ENCODE measurements at places on chromosomes 3 and 15.

DNA sequence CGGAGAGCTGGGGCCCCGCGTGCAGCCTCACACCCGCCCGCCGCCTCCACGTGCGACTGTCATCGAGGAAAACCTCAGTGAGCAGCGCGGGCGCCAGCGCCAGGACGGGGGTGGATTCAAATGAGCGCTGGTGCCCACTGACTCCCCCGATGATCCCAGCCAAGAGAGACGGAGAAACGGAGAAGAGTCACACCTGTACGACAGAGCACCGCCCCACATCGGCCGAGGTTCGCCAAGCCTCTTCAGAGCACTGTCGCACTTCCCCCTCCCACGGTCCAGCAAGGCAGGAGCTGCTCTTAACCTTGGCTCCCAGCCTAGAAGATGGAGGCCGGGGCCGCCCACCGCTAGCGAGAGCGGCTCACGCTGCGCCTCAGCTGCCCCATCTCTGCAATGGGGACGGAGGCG lies 130.9 kb upstream of the IQSEC1 start:
- no peak for DNase-seq

DNA sequence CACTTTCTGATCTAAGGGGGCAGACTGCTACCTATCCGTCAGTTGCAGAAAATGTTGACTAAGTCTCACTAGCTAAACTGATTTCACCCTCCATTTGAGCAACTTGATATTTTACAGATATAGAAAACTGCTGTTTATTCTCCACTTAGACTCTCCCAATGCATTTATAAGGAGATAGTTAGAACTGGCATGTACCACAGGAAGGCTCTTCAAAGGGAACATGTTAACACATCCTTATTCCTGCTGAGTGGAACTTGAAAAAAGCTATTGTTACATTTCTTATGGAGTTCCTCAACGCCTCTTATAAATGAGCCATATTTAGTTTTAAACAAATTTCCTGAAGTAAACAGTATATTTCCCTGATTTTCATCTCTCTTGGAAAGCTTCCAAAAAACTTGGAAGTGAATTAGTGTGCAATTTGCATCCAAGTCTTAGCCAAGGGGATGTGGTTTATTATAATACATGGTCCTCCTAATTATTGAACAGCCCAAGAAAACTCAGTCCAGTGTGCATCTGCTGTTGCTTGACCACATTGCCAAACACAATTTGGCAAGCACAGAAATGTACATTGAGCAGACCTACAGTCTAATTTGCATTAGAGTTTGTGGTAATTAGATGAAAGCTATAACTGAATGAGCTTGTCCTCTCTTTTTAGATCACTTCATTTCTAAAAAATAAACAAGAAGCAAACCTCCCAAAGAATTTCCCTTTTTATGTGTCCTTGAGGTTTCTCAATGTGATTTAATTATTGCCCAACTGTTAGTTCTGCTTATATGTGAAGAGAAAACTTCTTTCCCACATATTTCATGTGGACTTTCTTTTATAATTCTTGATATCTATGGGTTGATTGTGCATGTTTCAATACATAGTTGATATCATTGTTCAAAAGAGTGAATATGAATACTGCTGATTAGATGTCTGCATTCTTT lies 72.6 kb upstream of the DPH6 start:
- no peak for DNase-seq

- DNase-seq = no peak
These were observed 373.1 kb downstream of the FOXP1 start for GRCh38 chr3:71210257-71211007.

DNA sequence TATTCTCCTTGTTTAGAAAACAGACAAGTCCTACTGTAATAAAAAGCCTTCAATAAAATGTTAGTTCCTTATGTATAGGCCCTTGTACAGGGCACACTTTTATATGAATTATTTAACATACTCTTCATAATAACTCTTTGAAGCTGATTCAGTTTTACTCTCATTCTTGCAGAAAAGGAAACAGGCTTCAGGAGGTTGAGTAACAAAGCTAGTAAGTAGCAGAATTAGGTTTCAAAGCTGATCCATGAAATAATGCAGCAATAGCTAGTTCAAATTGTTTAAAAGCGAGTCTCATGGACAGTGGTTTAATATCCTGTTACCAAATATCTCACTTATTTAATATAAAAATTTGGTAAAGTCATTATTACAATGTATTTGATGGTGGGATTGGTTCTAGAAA lies 25.0 kb downstream of the TCF12 start:
- no peak for DNase-seq

DNA sequence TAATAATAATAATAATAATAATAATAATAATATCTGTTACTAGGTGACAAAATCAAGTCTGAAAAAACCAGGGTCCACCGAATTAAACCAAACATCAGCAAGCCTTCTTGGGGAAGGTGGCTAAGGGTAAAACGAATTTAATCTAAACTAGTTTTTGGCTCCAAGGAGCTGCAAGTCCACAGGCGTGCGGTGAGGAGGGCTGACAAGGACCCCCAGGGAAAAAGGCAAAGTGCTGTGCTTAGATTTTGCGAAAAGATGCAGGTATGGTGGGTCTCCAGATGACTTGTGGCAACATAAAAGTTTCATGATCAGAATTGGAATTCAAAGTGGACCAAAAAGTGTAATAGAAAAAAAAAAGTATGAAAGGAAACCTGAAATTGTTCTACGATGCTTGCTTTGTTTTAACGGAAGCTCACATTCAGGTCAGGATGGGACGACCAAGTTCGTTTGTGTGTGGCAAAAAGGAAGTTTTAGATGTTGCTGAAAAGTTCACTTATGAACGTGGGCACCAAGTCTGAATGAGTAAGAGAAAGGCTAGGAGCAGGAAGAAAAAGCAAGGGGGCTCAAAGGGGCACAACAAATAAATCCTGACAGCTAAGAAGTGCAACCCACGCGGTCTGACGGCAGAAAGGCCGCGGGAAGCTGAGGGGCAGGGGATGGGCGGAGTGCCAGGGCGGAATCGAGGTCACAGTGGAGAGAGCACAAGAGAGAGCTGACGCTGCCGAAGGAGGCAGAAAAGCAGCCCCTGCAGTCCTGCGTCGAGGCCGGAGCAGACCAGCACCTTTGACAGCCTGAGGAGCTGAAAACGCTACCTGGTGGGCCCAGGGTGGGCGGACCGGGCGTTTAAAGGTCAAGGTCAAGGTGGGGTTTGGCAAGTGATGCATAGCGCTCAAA lies 1.1 kb downstream of the WDR82 start:
- DNase-seq = peak; percentile 77

DNA sequence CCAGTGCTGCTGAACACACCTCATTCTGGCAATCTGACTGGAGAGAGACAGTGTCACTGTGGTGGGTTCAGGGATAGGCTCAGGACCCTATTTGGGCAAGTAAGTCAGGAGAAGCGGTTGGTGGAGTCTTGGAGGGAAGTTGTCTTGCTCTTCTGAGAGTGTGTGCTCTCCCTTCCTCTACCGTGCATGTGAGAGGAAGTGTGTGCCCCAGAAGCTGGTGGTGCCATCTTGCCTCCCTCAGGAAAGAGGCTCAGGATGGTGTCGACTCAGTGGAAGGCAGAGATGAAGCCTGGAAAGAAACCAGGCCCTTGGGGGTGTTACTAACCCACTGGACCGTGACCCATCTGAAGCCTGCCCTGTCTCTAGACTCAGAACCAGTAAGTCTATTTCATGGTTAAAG lies 6.8 kb upstream of the RARRES1 start:
- no peak for DNase-seq

GRCh38 chr3:141708367-141708766 lies 29.7 kb upstream of the RNF7 start:
- no peak for DNase-seq

- DNase-seq = no peak
These were observed 4.6 kb upstream of the CPB1 start for GRCh38 chr3:148823026-148823425.

- DNase-seq = peak; percentile 57
These were observed 30.7 kb downstream of the CHD2 start for GRCh38 chr15:92930776-92931175.
